ENCODE measurements at places on chromosomes 2 and 18. TPM values are rescaled to one million over a fixed set of nuclear protein-coding genes. Genes with fewer than 3 reads are reported as not detected.

The C2orf80 gene
- not detected for total RNA-seq

The CD28 gene
- total RNA-seq: 64.1 TPM

The FAM228A gene
- not detected for total RNA-seq

The ESPNL gene
- total RNA-seq: not detected

The ICA1L gene
- 4.6 TPM for total RNA-seq

The CCDC141 gene
- total RNA-seq: 1.6 TPM

The CYS1 gene
- total RNA-seq: 0.20 TPM

The NT5DC4 gene
- total RNA-seq: not detected

The RAB6C gene
- not detected for total RNA-seq

The AKAIN1 gene
- total RNA-seq: not detected

The DLGAP1 gene
- total RNA-seq: 0.07 TPM

The PDE11A gene
- not detected for total RNA-seq

All from CD8-positive, alpha-beta memory T cell (primary cell).